ENCODE measurements at places on chromosomes 3 and 15. TPM values are rescaled to one million over a fixed set of nuclear protein-coding genes. Genes with fewer than 3 reads are reported as not detected.
A peak's percentile ranks its signal among the peaks of the same experiment; 100 is the strongest.

The SLC12A1 gene
- polyA plus RNA-seq = 563 TPM

The CPNE4 gene
- polyA plus RNA-seq = 0.52 TPM

The TMEM212 gene
- not detected for polyA plus RNA-seq

The WDR93 gene
- 1.9 TPM for polyA plus RNA-seq

The NCEH1 gene
- 4.8 TPM for polyA plus RNA-seq

The SNRK gene
- polyA plus RNA-seq = 55.5 TPM

The WDR73 gene
- 34.9 TPM for polyA plus RNA-seq

The CCDC9B gene
- 14.7 TPM for polyA plus RNA-seq

The LRTM1 gene
- not detected for polyA plus RNA-seq

DNA sequence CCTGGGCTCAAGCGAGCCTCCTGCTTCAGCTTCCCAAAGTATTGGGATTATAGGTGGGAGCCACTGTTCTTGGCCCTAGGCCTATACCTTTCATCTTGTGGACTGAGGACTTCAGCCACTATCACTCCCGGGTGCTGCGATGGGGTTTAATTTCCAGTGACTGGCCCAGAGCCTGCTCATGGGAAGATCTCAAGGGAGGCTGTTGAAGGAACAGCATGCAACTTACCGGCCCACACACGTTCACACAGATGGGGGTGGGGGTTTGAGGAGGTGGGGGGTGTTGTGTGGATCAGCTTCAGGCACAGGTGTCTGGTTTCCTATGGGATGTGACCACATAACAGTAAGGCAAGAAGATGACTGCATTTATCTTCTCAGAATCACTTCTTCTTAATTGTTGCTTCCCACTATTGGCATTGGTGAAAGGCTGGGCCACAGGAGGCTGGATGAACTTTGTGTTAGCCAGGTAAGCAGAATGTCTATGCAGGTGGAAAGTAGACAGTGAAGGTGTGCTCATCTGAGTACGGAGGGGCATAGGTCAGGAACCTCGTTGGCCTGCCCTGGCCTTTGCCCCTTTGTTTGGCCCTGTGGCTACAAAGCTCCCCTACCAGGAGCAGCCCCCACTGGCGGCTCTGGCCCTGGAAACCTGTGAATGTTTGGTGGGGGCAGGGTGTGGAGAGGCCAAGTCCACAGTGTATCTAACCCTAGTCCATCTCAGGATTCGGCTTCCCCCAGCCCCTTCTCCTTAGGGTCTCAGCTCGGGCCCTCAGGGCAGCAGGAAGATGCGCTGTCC, 1.4 kb upstream of the APBA2 start:
- DNase-seq = no peak

GRCh38 chr15:93341164-93341563, 252.2 kb upstream of the RGMA start:
- no peak for DNase-seq

DNA sequence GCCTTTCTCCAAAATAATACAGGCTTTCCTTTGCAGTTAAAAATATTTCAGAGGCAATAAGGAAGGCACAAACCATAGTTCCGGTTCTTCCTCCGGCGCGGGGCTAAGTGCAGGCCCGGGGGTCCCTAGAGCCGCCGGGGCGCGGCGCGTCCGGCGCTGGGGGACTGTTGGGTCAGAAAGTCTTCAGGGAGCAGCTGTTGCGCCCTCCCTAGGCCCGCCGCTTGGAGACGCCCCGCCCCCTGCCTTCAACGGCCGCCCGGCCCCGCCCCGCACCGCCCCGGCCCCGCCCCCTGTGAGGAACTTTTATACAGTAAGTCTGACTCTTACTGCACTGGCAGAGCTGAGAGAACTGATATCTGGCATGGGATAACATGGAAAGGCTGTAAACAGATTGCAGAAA, 283.1 kb upstream of the ARL6 start:
- no peak for DNase-seq

- DNase-seq = no peak
Measured at GRCh38 chr15:41284427-41285177, 47.8 kb downstream of the OIP5 start.

GRCh38 chr3:2172561-2173171, 74.0 kb downstream of the CNTN4 start:
- DNase-seq = no peak

DNA sequence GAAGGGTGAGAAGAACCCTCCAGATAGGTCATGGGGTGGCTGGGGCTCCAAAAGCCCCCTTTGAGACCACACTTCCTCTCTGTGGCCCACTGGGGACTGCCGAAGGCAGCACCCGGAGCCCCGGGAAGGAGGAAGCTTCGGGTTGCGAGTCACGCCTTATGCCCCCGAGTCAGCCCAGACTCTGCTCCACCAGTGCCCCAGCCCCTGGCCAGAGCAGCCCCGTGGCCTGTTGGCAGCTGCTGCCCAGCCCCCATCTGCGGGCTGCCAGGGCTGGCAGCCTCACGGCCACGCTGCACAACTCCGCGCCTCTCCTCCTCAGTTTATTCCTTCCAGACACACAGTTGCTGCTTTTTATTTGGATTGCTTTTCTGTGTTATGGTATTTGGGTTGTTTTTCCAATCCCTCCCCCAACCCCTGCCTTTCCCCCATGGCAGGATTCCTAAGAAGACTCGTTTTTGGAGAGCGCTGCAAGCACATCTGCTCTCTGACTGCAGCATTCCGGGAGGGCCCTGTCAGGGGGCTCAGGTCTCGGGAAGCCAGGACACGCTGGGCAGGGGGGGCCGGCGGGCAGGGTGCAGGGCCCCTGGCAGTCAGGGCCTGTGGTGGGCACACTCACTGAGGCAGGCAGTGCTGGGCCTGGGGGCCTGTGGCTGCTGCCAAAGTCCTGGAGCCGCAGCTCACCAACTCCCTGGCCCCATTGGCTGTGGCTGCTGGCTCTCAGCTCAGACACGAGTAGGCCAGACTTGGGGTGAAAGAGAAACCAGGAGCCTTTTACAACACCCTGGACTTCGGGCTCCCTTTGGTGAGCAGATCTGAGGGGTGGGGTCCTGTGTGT, 20.2 kb downstream of the MAGEF1 start:
- DNase-seq = no peak

DNA sequence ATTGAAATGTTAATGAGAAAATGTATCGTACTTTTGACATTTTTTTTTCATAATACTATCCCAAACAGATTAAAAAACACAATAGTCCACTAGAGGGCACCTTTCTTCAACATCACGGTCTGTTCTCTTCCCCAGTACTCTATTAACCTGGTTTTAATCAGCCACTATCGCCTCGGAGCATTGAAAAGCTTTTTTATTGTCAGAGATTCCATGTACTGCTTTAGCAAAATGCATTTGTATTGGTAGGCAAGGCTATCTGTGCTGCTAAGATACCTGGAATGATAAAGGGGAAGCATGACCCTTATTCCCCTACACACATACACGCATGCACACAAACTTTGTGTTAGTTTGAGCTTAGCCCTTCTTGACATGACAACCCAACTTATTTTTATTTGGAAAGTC, 160.1 kb upstream of the IL12A start:
- no peak for DNase-seq

DNA sequence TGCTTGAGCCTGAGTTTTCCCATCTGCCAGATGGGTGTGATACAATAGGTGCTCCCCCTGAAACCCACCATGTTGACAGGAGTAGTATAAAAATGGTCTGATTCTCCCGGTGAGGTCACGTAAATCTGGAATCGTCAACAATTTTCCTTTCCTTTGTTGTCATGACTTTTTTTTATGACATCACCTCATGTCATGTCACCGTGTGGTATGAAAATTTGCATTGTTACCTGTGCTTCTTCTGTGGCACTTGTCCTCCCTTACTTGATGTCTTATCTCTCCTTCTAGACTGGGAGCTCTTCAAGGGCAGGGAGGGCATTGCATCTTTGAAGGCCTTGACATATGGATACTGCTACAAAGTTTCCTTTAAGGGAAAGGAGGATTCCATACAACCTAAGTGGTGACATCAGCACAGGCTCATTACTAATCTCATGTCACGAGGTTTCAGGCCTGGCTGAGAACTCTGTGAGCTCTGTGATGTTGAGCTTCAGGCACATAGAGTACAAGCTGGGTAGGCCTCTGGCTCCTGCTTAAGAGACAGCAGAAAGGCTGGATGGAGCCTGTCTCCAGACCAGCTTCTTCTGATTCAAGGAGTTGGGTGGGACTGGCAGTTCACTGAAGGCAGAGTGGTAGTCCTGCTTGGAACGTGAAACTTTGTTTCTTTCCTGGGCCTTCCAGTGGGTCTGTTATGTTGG, 66.3 kb downstream of the LPP start:
- no peak for DNase-seq

DNA sequence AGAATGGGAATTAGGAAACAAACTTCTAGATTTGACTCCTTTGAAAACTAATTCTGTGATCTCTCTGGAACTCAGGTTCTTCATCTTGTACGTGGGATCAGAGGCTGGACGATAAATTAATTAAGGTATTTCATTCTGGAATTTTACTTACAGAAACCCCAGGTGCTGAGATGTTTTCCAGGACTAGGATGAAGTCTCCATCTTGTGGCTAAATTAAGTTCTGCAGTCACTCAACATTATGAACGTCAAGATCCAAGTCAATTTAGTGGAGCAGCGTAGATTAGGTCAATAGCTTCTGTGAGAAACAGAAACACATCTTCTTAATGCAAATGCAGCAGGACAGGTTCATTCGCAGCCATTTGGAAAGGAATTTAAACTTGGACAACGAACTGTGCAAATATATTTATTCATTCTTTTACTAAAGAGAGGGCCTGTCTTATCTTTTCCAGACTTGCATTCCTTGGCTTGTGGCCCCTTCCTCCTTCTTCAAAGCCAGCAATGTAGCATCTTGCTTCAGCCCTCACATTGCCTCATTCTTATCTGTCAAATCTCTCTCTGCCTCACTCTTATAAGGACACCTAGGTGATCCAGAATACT, 26.7 kb upstream of the TMC3 start:
- no peak for DNase-seq

GRCh38 chr3:186451371-186451770, 89.3 kb upstream of the DGKG start:
- DNase-seq = no peak

DNA sequence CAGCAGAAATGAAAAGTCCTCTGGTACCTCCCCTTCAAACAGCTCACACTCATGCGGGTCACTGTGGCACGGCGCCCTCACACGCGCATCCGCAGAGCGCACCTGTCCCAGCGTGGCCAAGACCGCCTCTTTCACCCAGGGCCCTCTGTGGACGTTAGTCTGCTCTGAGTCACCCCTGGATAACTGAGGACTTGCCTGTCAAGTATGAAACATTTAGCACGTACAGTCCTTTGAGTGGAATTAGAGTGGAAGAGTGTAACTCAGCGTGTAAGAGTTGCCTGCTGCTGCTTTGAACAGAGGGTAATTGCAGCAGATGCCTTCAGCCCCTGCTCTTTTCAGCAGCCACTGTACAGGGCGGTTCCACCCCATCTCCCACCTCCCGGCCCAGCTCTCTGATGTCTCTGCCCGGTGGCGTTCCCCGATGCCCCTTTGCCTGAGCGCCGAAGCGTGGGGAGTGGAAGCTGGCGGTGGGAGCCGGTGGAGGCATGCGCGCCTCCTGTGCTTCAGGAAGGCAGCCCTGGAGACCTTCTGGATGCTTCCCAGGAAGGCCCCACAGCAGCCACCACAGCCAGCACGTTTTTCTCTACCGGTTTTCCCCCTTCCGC, 23.0 kb downstream of the CPN2 start:
- no peak for DNase-seq

DNA sequence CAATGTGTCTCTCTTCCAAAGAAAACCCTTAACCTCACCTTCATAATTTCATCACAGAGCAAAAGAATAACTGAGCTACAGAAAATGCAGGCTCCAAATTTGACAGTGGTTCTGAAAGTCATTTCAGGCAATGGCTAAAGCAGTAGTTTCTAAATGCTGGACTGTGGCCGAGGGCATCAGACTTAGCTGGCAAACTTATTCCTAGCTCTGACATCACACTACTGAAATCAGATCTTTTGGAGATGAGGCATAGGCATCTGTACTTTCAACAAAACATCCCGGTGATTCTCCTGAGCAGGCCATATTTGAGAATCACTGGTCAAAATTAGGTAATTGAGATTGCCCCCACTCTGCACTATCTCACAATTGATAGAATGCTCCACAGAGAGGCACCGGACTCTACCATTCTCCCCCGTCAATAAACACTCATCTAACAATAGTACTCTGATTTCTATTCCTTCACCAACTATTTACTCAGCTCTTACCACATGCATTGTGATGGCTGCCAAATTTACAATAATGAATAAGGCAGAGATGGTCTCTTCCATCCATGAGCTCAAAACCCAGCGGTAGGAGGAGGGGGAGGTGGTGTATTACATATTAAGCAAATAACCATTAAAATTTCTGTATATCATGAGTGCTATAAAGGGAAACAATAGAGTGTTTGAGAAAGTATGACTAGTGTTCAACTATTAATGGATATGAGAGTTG, 57.3 kb upstream of the SPRED1 start:
- DNase-seq = no peak

DNA sequence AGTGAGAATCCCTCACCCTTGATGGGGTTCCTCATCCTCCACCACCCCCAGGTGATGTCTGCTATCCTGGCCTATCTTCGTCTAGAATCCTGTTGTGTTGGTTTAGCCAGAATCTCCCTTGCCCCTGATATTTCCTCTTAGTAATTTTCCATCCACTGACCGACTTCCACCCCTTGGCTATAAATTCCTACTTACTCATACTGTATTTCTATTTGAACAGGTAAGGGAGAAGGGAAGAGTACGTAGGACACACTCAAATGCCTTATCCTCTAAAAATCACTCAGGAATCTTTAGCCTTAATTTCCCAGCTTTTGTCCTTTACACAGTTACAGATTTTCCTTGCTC, 678 bp upstream of the TFG start:
- DNase-seq = no peak

DNA sequence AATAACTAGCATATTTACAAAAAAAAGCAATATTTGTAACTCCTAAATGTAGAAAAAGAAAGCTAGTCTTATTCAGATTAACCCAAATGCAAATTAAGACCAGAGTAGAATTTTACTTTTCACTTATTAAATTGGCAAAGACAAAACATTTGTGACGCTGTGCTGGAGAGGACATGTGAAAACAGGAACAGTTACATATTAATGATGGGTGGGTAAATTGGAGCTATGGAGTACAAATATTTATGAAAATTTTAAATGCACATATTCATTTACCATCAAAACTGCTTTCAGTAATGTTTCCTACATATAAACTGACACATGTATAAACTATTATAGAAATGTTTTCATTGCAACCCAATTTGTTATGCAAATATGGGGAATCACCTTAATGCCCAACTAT, 278.9 kb upstream of the POU1F1 start:
- no peak for DNase-seq

- peak; percentile 39 for DNase-seq
Measured at GRCh38 chr15:79897380-79897678, 515 bp upstream of the MTHFS start.

GRCh38 chr3:175493301-175493700, 634.2 kb downstream of the NAALADL2 start:
- no peak for DNase-seq

DNA sequence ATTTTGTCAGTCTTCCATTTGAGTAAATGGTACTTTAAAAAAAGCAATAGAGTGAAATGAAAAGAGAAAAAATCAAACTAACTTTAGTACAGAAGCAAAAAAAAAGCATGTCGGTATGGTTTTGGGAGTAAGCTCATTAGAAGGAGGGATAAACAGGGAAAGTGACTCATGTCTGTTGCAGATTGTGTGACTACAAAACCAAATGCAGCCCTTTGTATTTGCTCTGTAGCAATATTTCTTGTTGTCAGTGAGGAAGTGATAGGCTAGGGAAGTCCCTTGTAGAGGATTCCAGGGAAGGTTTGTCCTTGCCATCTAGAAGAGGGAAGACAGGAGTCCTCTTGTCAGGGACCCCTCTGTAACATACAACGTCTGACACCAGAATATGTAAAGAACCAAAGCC, 150.5 kb upstream of the POU1F1 start:
- DNase-seq = no peak
